Activated T-cell treated with anti-CD3 and anti-CD28 coated beads, Interleukin-2, amount 50 U/mL, for 24 hours (primary cell): ENCODE measurements at places on chromosomes 3 and 15.

GRCh38 chr3:138114988-138115971 lies at the start of gene DZIP1L:
DZIP1L (minus strand) TSS chr3:138115608; CDS start chr3:138103971, 11,637 bp downstream.
- peak; percentile 60 for DNase-seq

DNA sequence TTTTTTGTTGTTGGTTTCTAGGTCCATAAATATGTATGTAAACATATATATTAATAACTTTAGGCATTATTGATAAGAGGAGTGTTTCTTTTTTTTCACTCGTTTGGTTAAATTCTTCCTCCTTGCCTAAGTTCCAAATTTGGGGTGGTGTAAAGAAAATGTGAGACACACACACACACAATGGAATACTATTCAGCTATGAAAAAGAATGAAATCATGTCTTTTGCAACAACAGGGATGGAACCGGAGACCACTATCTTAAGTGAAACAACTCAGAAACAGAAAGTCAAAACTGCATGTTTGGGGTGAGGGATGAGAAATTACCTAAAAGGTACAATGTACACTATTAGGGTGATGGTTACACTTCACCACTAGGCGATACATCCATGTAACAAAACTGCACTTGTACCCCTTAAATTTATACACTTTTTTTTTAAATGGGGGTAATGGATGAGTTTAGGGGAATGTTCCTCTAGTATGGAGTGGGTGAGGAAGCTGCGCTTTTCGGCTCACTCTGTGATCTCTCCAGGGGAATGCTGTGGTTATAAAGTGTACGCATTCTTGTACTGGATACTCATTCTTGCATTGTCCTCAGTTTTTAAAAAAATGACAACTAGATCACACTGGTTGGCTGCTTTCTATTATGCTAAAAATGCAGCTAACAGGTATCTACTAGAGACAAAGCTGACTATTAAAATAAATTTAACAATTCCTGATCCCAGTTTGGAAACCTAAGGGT lies 50.8 kb upstream of the PPARG start:
- no peak for DNase-seq

- no peak for DNase-seq
Observed at GRCh38 chr15:85406916-85407315, 26.5 kb downstream of the AKAP13 start.

DNA sequence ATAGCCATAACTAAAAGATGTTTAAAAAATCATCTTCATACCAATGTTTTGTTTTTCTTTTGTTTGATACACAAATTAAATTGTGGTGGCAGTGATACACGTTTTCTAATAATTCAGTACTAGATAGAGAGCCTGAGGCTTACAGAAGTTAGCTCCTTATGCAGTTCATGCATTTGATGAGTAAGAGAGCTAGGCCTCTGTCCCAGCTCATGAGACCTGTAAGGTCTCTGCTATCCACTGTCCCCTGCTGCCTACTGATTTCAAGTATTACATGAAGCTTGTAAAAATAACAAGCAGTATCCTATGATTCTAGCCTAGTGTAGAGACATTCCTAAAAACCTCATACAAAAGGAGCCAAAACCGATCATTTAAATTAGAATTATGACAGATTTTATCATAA lies 144.5 kb downstream of the MBNL1 start:
- DNase-seq: no peak

DNA sequence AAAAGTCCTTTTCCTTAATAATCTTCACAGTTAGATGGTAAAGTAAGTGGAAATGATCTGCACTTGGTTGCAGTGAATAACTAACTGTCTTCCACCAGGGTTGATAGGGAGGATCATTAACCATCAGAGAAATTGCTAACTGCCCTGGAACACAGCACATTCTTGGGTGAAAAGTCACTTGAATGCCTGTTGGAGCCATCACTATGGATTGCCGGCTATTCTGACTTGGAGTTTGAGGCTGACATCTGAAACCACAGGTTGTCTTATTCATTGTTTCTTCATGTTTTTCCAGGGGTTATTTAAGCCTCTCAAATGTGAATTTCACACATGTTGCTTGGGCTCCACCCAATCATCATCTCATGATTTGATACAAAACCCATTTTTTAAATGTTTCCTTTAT lies 901.4 kb downstream of the MCTP2 start:
- no peak for DNase-seq

DNA sequence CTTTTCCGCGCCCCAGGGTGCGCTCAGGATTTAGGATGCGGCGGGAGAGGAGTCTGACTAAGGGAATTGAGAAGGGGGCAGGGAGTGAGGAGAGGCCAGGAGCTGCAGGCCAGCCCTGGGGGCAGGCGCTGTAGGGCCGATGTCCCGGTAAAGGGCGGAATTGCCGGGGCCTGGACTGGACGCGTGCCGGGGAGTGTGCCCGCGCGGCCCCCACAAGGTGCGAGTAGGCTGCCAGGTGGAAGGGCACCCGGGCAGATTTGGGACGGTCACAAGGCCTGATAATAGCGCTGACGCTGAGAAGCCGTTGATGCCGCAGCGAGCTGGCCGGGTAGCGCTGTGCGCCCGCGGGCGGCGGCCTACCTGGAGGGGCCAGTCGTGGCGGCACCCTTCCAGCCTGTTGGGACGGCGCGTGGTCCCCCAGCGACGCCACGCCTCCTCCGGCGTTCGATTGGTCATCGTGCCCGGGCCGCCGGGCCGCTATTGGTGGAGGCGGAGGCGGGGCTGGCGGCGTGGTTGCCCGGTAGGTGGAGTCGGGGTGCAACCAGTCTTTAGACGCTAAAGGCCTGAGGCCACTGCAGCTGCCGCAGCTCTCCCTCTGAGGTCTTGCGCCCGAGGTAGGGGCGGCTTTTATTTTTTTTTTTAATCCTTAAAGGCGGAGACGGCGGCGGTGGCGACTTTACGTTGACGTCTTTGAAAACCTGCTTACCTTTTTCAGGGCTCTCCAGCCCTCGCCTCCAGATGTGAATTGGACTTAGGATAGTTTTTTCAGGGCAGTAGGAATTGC lies 903 bp downstream of the SLC25A38 start:
- peak; percentile 96 for DNase-seq

- no peak for DNase-seq
Observed at GRCh38 chr3:120646771-120647432, 35.1 kb downstream of the HGD start.

DNA sequence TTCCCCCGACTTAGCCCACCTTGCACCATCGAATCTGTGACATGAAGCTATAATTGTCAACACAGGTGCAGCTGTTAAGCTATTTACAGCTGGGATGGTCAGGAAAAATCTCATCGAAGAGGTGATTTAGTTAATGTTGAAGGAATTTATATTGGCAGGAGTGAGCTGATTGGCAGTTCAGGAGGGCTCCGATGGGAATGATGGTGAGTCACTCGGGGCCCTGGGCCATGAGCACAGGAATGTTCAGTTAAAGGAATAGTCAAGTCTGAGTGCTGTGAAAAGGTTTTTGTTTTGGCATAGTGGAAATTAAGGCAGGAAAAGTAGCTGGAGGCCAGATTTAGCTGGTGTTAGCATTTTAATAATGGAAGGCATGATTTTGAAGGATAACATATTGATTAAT lies 95.7 kb downstream of the OXSM start:
- DNase-seq: no peak

GRCh38 chr3:178537122-178537705 lies 978 bp downstream of the KCNMB2 start:
- no peak for DNase-seq

DNA sequence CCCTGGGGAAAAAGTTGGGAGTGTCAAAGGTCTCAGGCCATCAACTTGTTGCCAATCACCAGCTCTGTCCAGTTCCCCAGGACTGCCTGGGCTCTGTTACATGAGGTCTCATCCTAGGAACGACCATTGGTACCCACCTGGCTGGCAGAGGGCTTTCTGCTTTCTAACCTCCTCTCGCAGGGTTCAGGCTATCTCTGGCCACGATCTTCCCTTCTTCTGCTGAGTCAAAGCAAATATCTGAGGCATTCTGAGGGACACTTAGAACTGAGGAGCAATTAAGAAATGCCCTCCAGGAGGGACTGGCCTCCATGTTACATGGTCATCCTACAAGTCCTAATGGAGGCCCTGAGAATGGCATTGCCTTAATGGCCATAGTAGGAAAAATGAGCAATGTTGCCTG lies 77.4 kb downstream of the TGFBR2 start:
- DNase-seq: no peak

DNA sequence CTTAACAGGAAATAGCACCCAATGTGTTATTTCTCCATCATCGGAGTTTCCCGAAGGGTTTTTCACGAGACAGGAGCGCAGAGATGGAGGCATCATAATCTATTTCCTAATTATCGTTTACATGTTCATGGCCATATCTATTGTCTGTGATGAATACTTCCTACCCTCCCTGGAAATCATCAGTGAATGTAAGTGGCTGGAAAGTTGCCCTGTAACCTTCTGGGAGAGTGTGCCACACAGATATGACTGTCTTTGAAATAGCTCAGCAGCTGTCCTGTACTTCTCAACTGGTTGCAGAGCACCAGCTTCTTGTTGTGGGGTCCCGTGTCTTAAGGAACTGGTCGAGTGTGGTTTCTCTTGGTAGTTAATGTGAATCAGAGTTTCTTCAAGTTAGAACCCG lies 1.1 kb downstream of the SLC24A5 start:
- no peak for DNase-seq

DNA sequence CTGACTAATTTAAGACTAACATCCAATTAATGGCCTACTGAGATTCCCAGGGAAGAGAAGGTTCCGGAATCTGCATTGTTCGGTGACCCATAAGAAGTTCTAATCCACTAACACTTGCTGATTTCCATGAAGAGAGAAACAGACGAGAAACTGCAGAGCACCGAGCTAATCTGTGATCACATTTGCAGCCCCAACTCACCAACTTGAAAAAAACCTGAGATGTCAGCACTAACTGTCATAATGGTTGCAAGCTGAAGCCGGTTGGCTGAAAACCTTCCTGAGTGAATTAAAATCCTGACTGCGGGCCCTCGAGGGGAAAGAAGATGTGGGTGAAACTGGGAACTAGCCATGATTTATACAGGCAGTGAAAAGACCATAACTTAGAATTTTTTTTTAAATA lies 204.8 kb upstream of the IGF1R start:
- no peak for DNase-seq

DNA sequence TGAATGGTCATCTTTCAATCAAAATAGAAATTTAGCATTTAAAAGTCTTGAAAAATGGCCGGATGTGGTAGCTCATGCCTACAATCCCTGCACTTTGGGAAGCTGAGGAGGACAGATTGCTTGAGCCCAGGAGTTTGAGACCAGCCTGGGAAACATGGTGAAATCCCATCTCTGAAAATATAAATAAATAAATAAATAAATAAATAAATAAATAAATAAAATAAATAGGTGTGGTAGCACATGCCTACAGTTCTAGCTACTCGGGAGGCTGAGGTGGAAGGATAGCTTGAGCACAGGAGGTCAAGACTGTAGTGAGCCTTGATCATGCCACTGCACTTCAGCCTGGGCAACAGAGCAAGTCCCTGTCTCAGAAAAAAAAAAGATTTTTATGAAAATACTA lies 25.9 kb downstream of the SLC30A4 start:
- DNase-seq: no peak

GRCh38 chr15:46127361-46127874 lies 492.6 kb downstream of the SQOR start:
- DNase-seq: no peak

- no peak for DNase-seq
Observed at GRCh38 chr3:102360183-102360860, 74.5 kb upstream of the ZPLD1 start.

DNA sequence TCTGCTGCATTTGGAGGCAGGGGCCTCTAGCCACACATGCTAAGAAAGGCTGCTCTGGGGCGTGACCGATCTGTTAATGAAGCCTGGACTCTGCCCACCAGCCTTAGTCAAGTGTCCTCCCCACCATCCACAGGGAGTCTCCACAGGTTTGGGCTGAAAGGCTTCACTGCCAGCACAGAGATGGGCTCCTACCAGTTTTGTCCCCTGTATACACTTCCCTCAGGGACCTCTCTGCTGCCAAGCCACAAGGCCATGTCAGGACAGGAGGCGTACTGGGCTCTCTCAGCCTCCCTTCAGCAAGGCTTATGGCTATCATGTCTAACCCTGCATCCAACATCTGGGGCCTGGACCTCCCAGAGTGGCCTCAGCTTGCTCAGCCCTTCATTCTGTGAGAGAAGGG lies 23.5 kb downstream of the KIF9 start:
- DNase-seq: no peak

DNA sequence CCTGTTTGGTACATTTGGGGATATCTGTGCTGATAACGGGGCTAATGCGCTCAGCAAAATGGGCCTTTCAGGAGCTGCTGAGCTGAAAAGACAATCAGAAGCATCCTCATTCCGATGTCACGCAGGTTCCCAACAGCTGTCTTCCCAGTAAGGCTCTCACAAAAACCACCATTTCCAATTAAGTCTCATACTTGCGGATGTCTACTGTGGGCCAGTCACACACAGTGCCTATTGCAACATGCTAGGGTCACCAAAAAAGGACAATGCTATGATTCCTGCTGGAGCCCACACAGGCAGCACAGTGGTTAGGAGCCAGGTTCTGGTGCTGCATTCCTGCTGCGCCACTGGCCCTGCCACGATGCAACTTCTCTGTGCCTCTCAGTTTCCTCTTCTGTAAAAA lies 16.4 kb upstream of the LDHAL6B start:
- no peak for DNase-seq

DNA sequence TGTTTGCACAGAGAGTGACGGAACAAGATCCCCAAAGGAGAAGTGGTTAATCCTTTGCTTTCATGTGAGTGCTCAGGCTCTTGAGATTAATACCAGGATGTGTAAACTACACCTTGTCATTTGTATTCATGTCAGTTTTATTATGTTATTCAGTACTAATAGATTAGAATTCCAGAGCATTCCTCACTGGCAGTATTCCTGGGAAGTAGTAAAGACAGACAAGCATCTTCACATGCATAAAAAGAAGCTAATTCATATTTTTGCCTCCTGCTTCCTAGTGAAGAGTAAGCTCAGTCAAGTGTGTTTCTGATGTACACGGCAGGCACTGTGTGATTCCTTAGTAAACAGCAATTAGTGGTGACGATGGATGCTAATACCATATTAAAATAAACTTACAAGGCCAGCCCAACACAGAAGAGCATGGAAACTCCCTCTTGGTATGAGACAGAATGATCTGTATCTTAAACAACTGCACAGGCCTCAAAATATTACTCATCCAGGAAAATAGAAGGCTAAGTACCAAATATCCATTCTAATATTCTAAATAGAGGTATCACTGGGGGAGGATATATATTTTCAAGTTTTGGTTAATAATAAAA lies 336.8 kb upstream of the MCTP2 start:
- DNase-seq: no peak

GRCh38 chr15:99718421-99718820 lies 14.8 kb downstream of the LYSMD4 start:
- DNase-seq: no peak

- no peak for DNase-seq
Observed at GRCh38 chr3:129276385-129276784, 2.3 kb upstream of the HMCES start.

DNA sequence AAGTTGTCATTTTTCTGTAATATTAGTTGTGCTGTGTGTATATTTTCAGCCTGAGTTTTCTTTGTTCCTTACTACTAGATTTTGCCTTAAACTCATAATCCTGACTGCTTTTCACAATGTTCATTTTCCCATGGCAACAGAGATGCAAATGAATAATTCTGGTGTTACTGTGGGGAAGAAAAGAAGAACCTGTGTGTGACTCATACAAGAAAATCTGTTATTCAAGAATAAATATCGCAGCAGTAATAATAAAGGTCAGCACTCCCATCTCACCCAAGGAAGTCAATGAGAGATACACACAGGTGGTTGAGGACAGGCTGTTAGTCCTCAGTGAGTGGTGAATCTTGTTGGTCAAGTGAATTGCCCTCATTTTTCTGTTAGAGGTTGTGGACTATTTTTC lies 656.6 kb upstream of the NAALADL2 start:
- DNase-seq: no peak
